ENCODE measurements at places on chromosomes 2 and 18.

GRCh38 chr2:29946505-29946904 is 25.1 kb upstream of the ALK start:
- no peak for DNase-seq

GRCh38 chr2:192827735-192828134 is 633.0 kb upstream of the TMEFF2 start:
- DNase-seq, result no peak

GRCh38 chr2:149906886-149907285 is 319.3 kb upstream of the MMADHC start:
- no peak for DNase-seq

- DNase-seq, result no peak
These were observed 34.0 kb downstream of the CCNT2 start for GRCh38 chr2:134952608-134953007.

DNA sequence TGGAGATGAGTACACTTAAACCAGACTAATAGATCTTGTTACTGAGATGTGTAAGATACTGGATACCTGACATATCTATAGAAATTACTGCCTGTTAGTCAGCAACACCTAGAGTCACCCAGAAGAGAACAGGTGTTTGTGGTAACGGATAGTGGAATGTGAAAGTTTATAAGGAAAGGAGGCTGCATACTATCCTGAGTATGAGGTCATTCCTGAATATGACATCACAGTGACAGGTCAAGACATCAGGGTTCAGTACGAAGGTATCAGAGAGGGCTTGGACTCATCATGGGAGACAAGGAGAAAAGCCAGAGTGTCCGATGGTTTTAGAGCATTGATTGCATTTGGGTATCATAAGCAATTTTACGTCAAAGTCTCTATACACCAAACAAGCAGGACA is 55.3 kb downstream of the ABCA12 start:
- DNase-seq, result no peak

DNA sequence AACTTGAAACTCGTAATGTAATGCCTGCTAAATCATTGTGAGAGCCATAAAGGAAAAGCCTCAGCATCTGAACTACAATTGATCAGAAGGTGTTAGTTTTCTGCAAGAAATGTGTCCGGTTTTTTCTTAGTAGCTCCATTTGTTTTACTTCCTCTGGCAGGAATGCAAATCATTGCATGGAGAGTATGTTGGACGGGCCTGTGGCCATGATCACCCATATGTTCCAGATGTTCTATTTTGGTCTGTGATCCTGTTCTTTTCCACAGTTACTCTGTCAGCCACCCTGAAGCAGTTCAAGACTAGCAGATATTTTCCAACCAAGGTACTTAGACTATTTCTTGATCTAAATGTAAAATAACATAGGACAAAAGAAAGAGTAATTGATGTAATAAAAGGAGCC is 126.6 kb downstream of the DPP4 start:
- no peak for DNase-seq

- DNase-seq, result no peak
These were observed 273.6 kb downstream of the HRH4 start for GRCh38 chr18:24734058-24734457.

DNA sequence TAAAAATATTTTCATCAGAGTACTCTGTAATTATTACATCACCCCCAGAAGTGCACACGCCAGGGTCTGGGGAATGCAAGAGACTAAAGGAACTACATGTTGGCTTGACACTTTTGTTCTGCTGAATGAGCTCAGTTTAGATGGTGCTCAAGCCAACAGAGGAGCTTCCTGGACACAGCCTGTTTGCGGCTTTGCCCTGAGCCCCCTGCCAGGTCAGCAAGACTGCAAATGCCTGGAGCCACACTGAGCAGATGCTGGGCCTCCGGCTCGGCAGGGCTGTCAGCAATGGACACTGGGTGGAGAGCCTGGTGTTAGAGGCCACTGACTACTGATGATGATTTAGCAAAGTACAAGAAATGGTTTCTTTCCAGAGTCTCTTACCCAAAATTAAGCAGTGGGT is 31.9 kb downstream of the PTPN18 start:
- no peak for DNase-seq

DNA sequence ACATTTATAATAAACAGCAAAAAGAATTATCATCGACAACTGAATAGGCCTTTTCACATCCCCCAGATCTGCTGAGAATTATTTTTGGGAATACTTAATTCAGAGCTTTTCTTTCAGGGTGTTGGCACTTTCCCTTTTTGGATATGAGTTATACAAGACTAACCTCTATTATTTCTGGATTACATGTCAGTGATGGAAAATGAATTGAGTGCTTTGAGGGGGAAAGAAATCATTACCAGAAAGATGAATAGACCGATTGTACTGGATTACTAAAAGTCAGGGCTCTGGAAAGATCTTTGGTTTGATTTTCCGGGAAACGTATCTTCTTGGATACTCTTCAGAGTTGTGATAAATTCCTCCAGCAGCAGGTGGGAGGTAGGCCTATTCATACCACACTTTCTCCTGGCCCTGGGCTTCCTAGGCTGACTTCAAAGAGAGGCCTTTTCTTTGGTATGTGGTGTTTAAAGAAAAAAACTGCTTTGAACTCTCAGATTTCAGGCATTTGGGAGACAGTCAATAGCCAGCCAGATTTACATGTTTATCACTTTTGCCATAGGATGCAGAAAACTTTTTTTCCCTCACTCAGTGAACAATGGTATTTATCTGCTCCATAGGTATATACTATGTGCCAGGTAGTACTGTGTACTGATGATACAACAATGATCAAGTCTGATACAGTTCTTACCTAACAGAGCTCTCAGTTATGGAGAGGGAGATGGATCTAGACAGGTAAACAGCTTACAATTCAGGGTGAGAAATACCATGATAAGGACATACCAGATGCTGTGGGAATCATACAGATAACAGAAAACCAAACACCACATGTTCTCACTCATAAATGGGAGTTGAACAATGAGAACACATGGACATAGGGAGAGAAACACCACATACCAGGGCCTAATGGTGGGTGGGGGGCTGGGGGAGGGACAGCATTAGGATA is 63.3 kb upstream of the ACTR3 start:
- DNase-seq, result no peak

GRCh38 chr2:25343187-25343825 is 1.6 kb upstream of the DNMT3A start:
- no peak for DNase-seq

GRCh38 chr2:186379052-186379451 is 107.0 kb upstream of the ZC3H15 start:
- DNase-seq, result no peak

DNA sequence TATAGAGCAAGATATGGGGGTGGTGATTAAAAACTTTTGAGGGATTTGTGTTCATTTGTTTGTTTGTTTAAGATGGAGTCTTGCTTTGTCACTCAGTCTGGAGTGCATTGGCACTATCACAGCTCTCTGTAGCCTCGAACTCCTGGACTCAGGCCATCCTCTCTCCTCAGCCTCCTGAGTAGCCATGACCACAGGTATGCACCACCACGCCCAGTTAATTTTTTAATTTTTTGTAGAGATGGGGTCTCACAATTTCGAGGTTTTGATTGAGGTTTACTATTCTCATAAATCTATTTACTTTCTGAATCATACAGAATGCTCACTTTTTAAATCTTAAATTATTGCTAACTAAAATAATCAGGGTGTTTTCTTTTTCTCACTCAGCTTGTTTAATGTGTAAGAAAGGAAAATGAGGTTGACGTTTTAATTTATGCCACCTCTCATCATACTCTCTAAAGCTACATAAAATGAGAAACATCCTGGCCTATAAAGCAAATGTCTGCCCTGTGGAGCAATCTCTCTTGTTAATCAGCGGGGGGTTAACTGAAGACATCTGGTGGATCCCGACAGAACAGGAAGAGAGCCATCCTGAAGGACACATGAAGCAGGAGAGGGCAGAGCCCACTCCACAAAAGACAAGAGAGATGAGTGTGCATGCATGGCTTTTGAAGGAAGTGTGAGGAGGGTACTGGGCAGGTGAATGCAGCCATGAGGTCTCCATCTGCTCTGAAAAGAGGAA is 589.1 kb upstream of the SLC8A1 start:
- DNase-seq, result no peak

DNA sequence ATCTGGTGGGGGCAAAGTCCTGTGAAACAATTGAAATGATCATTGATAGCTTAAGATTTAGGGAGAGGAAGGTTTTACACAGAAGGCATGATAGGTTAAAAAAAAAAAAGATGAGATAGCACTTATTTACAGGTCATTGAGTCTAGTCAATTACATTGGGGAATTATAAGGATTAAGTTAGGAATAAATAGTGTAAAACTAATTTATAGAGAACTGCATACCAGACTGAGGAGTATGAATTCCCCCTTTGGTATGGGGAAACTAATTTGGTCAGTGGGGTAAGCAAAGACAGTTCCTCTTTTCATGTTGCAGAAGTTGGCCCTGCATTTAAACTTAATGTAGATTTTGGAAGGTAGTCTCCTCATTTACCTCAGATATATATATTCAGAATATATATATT is 10.8 kb downstream of the GLS start:
- DNase-seq, result no peak

GRCh38 chr2:239689985-239690384 is 289.2 kb upstream of the HDAC4 start:
- no peak for DNase-seq

DNA sequence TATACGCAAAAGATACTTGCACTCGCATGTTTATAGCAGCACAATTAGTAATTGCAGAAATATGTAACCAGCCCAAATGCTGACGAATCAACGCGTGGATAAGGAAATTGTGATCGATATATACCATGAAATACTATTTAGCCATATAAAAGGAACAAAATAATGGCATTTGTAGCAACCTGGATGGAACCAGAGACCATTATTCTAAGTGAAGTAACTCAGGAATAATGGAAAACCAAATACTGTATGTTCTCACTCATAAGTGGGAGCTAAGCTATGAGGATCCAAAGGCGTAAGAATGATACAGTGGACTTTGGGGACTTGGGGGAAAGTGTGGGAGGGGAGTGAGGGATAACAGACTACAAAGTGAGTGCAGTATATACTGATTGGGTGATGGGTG is 1008.0 kb upstream of the CRIM1 start:
- DNase-seq, result no peak

DNA sequence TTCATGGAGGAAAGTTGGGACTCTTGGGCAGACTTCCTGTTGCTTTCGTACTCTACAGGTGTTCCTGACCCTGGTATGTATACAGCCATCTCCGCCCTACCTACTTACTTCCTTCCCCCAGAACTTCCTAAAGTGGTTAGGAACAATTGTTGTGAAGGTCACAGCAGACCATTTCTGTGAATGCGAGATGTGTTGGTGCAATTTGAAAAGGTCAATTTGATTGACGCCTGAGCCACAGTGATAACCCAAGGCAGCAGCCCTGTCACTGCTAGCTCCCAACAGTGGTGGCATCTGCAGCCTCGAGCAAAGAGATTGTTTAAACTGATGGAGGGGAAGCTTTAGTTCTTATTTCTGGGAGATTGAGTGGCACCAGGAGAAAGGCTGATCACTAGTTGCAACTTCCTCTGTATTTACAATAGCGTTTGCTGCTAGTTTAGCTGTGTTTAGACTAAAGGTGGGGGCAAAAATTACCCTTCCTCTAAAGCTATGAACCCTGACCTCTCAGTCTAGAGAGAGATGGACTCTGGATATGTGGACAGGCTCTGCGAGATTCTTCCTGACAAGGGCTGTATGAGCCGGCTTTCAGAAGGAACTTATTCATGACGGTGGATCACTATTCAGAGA is 78.3 kb upstream of the MAP4K3 start:
- DNase-seq, result peak; percentile 10

DNA sequence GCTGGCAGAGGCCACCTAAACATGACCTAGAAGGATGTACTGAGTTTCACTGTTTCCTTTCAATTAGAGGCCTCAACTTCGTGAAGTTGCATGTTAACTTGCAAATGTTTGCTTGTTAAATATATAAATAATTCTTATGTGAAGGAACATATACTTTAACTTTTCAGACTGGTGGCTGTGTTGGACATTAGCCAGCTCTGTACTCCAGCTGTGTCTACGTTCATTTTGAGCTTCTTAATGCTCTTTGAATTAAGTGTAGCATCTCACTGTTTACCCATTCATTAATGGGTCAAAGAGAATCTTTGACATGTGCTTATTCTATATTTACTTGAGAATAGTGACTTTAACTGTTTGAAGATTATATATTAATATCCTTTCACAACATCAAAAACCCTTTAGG is 823.2 kb upstream of the ID2 start:
- no peak for DNase-seq

- DNase-seq, result no peak
These were observed 286.5 kb downstream of the THSD7B start for GRCh38 chr2:137051778-137052398.

DNA sequence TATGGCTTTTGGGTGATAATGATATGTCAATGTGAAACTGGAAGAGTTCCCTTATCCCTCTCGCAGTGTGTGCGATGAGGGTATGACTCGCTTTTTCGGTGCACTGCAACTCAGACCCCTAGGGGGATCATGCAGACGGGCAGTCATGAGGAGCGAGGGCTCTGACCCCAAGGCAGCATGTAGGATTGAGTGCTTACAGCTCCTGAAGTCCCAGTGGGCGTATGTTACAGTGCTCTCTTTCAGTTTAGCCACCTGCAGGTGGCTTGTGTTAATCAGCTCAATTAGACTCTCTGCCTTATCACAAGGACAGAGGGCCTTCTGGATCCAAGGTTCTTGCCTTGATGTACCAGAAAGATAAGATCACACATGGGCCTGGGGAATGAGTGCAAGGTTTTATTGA is 1269.9 kb upstream of the GYPC start:
- no peak for DNase-seq

GRCh38 chr2:190781604-190782198 is 98.9 kb upstream of the GLS start:
- peak; percentile 64 for DNase-seq

DNA sequence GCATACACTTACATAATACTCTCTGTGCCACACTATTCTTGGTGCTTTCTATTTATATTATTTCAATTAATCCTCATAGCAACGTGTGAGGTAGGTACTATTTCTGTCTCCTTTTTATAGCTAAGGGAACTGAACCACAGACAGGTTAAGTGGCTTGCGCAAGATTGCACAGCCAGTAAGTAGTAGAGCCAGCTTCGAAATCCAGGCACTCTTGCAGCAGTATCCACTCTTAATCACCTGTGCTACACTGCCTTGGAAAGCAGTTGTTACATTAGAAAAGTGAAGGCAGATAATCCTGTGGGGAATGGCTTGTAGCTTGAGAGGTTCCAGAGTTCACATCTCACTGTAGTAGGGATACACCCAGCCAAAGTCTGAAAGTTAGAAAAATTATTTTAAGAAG is 198.3 kb downstream of the LDLRAD4 start:
- no peak for DNase-seq

GRCh38 chr2:106719222-106719621 is 166.7 kb downstream of the ST6GAL2 start:
- no peak for DNase-seq

DNA sequence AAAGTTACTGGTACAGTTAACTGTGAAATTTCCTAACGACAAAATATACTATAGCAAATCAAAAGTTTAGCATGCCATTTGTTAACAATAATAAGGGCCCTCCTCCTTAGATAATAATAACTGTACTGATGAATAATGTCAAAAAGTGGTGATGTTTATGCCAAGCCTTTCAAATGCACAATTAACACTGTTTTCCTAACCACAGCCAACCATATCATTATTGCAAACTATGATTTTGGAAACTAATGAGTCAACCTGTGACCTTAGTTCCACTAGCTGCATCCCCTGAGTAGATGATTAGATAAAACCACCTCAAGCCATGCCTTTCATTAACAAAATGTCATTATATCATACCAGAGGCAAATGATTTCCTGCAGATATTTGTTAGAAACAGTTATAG is 25.1 kb upstream of the GPR75 start:
- no peak for DNase-seq

Data from activated naive CD8-positive, alpha-beta T cell treated with anti-CD3 and anti-CD28 coated beads, Interleukin-2, amount 50 U/mL, for 24 hours (primary cell).